ENCODE measurements at places on chromosomes 1 and 21. TPM values are rescaled to one million over a fixed set of nuclear protein-coding genes. Genes with fewer than 3 reads are reported as not detected.

DNA sequence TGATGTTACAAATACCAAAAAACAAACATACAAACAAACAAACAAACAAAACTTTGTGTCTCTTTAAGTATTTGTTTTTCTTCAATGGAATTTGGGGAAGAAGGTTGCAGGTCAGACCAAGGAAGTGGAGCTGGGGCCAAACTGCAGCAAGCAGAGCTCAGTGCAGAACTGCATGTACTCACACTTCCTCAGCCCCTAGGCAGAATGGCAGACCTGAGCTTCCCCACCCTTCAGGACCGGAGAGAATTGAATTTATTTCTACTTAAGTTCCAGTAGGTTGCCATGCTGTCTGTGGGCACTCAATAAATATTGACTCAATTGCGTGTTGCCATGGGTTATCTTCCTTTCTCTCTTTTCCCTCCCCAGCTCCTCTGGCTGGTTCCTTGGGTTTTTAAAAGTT lies 173.6 kb downstream of the PTGER3 start:
- no peak for DNase-seq

DNA sequence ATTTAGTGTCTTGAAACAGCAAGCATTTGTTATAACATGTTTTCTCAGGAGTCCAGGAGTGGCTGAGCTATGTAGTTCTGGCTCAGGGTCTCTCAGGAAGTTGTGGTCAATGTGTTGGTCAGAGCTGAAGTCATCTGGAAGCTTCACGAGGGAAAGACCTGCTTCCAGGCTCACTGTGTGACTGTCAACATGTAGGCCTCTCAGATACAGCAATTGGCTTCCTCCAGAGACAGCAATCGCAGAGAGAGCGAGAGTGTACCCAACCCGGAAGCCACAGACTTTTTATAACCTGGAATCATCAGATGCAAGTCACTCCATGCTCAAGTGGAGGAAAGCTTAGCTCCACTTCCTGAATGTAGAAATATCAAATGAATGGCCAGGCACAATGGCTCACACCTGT lies 40.9 kb downstream of the TNFRSF9 start:
- no peak for DNase-seq

DNA sequence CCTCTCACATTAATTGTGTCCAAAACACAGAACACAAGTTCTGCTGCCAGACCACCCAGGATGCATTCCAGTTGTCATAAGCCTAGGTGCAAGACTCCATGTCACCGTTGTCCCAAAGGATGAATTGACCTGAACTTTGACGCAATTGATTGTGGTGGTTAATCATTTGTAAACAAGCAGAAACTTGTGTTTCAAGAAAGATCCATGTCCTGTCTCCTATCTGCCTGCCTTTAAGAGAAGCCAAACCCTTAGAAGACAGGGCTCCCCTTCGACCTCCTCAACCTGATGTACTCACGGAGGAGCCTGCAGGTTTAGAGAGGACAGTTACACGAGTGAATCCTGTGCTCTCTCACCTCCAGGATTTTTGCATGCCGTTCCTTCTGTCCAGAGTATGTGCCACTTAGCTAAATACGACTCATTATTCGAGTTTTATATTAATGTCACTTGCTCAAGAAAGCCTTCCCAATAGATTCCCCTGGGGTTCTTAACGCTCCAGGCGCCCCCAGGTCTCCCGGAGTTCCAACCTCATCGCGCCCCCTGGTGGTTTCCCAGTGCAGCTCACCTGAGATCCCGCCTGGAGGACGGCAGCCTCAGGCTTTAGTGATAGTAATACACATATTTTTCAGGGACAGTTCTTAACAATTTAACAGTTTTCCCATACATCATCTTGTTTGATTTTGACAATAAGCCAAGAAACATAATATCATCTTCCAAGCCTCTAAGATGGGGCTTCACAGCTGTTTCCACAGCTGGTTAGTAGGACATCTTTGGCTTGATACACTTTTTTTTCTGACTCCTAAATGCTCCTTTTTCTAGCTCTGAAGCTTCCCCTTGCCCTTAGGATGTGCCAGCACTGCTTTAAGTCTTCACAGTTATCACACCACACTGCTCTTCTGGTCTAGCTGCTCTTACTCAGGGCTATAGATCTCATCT lies 2.4 kb upstream of the C8B start:
- DNase-seq, result no peak

DNA sequence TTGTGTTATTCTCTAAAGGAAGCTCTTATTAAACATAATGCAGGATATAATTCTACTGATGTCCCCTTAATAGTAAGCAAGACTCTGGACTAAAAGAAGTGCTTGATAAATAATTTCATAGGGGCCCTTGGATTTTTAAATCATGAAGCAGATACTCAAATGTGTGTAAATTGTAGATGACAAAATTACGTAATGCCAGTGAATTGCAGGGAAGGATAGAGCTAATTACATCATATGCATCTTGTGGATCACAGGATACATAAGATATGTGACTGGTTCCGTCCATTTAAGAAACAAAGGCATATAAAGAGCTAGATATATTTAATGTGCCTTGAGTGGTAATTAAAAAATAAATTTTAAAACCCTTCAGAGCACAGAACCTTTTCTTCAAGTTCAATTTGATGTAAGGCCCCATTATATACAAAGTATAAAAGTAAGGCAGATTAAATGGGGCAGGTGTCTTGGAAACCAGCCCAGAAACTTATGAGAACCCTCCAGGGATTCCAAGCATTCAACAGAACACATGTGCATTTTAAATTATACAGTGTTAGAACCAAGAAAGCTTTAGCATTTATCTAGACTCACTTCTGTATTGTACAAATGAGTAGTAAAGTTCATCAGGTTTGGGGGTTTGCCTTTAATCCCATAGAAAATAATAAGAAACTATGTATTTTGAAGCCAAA lies 190.4 kb downstream of the NCAM2 start:
- DNase-seq, result no peak

Gene KIF17
- total RNA-seq, result 1.2 TPM

GRCh38 chr1:72845381-72845780 lies 563.0 kb upstream of the NEGR1 start:
- no peak for DNase-seq

DNA sequence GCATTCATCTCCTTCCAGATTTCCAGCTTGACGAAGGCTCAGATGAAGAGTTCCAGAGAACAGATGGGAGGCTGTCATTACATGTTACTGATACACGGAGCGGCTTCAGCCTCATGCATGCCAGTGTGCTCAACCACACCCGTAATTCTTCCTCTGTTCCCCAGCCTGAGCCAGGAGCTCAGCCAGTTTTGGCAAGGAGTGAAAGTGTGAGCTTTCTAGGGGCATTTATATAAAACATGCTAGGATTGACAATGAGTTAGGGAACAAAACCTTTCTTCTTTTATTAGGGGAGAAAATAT lies 290.4 kb upstream of the PLXNA2 start:
- DNase-seq, result no peak

DNA sequence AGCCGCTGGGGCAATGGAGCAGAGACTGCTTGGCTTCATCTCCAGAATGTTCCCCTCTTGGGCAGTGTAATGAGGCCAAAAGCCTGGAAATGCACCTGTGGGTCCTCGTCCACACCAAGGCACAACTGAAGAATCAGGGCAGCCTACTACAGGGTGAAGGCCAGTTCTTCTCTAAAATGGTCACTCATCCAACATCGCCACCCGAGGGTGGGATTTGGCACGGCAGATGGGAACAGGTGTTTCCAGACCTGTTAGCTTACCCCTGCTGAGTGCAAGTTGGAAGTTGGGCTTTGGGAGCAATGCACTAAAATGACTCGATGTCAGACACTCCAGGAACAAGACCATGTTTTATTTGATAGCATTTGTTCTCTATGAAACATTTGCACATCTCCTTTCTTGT lies 543.7 kb downstream of the NPHP4 start:
- no peak for DNase-seq

Gene CFHR3
- not detected for total RNA-seq

Gene EPHB2
- 0.32 TPM for total RNA-seq

- no peak for DNase-seq
These were observed 10.7 kb upstream of the MATN1 start for GRCh38 chr1:30734106-30734505.

DNA sequence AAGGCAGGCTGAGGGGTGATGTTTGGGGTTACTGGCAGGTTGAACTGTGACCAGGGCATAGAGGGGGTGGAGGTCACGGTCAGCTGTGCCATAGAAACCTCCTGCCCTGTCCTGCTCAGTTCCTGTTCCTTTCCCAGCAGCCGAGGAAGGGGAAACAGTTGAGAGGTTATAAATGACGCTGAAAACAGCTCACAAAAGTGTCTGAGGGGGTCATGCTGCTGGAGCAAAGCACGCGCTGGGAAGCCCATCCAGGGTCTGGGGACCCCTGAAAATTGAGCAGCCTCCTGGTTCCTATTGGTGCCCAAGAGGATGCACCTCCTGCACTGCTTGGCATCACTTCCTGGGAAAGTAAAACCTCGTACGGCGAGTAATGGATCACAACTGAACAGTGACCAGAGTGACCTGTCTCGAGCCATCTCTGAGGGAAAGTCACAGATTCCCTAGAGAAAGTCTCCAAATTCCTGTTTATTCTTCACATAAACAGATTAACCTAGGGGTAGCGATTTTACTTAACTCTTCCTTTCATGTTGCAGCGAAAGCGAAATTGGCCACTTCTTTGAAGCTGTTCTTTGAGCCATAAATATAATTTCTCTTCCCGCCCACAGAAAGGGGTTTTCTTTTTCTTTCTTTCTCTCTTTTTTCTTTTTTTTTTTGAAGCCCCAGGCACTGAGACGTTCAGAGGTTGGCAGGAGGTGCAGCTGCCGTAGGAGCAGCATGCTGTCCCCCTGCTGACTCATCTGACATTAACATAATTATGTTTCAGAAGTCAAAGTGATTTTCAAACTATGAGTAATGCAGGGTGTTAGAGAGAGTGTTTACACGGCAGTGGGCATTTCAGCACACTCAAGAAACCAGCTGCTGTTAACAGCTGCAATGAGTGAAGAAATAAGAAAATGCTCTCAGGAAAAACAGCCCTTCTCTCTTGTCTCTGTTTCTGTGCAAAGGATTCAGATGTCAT lies 41.8 kb upstream of the ATF3 start:
- no peak for DNase-seq

DNA sequence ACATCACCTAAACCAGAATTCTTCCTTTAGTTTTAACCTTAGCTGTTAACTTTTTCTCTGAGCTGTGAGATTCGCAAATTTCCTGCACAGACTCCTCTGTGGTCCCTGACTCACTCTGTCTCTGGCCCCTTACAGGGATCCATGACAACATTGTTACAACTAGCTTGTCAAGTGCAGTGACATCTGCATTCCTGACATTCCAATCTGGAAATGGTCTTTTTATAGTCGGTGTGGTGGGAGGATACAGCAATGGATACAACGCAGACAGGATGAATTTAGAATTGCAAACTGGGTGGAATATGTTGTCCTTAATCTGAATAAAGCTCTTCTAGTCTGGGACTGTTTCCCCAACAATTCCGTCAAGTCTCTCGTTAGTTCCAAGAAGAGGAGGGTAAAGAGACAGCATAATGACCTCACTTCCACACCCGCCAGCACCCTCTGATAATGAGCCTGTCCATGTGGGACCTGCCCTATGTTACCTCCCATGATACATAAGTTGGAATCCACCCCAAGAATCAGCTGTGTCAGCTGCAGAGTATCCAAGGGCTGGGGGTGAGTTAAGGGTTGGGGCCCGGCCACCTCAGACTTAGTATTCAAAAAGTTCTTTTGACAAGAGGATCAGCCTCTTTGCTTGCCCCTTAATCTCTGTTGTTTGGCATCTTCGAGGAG lies 49.4 kb downstream of the ILDR2 start:
- no peak for DNase-seq

DNA sequence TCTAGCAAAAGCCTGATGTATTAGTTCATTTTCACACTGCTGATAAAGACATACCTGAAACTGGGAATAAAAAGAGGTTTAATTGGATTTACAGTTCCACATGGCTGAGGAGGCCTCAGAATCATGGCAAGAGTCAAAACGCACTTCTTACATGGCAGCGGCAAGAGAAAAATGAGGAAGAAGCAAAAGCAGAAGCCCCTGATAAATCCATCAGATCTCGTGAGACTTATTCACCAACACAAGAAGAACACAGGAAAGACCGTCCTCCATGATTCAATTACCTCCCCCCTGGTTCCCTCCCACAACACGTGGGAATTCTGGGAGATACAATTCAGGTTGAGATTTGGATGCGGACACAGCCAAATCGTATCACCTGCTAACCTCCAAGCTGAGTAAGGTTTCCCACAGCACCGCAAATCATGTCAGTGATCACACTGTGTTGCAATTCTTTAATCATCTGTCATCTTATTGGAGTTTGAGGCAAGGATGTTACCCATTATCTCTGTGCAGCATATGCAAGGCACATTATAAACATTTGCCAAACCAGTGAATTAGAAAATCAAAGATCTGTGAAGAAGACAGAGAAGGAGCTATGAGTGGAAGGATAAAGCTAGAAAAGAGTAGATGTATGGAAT lies 128.5 kb downstream of the ZNF281 start:
- no peak for DNase-seq

DNA sequence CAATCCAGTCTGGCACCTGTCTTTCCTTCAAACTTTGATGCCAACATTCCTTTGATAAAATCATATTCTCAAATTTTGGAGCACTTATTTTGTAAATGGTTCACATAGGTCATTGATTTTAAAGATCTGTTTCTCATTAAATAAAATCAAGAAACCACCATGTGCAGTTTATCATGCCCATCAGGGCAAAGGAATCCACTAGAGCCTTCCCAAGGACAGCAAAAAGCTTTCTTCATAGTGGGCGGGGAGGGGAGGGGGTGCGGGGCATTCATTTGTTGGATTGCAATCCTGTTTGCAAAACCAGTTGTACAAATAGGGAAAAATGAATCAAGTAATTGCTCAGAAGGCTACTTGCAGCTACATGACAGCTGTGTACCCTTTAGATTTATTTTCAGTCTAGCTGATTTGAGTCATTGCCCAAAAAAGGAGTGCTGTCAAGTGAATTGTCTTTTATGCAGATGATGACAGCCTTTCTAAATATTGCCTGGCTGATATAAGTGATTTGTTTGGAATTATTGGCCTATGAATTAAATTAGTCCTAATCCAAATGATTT lies 23.0 kb downstream of the LRRC8B start:
- no peak for DNase-seq

GRCh38 chr1:206800411-206800810 lies 28.1 kb upstream of the IL10 start:
- DNase-seq, result no peak

Gene KRTAP19-5
- not detected for total RNA-seq

Gene LRRC39
- 3.7 TPM for total RNA-seq

DNA sequence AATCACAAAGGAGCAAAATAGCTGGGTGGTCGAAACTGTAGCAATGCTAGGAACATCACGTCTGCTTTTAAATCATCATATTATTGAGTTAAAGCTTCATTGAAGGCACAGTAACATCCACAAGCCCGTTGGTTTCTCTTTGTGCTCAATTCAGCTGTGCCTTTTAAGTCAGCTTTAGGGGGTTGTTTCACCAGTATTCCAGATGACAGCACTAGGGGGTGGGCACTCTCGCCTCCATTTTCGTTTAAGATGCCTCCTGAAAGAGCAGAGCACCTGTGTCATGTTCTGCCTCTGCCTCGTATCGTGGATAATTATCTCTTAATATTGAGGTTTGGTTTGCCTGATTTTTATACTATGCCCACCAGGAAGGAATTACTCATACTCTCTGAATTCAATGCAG lies 139.8 kb upstream of the PTBP2 start:
- no peak for DNase-seq
